ENCODE measurements at places on chromosomes 2 and 18. TPM values are rescaled to one million over a fixed set of nuclear protein-coding genes. Genes with fewer than 3 reads are reported as not detected.

Gene NEU2
- not detected for total RNA-seq

Gene THSD7B
- total RNA-seq, result 20.0 TPM

DNA sequence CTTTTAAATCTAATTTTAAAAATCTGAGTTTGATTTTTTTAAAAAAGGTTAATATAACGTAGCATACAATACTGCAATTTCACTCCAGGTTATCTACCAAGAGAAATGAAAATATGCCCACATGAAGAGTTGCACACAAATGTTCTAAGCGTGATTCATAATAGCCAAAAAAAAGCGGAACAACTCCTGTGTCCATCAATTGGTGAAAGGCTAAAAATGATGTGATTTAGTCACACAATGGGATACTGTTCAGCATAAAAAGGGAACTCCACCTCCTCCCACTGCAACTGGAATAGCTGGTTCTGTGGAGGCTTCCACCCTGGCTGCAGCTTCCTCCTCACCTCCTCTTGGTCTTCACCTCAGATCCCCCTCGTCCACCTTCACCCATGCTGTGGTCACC is 132.8 kb downstream of the PIK3C3 start:
- no peak for DNase-seq

DNA sequence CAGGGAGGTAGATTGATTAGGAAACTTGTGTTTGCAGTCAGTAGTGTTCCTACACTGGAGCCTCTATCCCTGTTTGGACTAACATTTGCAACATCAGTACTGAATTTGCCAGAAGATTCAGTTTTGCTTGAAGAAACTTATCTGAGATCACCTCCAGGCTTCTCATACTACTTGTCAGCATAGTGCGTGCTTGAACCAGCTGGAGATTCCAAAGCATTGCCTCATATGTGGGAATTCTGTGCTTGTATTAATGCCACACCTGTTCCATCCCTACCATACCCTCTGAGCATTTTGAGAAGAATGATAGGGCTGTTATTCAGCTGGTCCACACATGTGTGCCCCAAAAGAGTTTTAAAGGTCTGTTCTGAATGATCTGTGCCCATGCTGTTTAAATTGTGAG is 148.7 kb downstream of the RAPGEF4 start:
- DNase-seq, result no peak

DNA sequence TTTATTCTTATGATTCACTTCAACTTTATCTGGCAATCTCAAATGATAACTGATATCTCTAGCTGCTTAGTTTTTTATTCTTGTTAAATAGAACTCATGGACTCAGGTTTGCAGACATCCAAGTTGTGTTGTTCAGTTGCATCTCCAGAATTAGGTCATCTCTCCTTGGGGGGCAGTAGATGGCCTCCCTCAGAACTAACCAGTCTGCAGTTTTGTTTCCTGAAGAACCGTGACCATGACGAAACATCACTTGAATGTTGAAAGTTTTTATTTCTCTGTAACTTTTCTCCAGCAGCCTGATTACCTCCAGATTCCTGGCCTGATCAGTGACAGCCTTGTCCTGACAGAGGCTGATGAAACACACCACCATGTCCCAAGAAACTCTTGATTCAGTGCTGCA is 321.5 kb downstream of the GALNT13 start:
- no peak for DNase-seq
